ENCODE measurements at places on chromosomes 6 and 20. TPM values are rescaled to one million over a fixed set of nuclear protein-coding genes. Genes with fewer than 3 reads are reported as not detected.

DNA sequence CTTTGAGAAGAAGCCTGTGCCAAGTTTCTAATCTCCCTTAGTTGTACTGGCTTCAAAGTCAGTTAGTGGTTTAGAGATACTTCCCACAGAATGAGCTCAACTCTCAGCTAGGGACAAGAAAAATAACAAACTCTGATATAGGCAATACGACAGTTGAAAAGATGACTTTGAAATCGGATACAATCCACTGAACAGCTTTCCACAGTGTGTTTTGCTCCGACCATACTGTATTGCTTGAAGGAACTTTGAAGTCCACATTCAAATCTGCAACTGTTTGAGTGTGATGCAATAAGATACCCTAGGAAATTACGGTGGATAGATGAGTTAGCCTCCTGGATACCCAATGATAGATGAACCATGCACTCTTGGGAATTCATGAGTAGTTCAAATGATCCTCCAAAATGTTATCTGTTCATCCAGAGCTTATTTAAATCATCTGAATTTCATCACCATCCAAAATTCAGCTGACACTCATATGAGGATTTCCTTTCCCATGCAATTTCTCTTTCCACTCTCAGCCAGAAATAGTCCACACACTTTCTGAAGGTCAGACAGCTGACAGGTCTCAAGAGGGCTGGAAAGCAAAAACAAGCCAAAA lies 443.8 kb downstream of the HAO1 start:
- H3K36me3 ChIP-seq, result no peaks in the 10 kb centered on the region
- DNase-seq, result no peak
- H3K27ac ChIP-seq, result no peak overlapping the region
- no peaks in the 10 kb centered on the region for H3K27me3 ChIP-seq
- H3K4me1 ChIP-seq, result no peaks in the 10 kb centered on the region
- no peak overlapping the region for H3K4me3 ChIP-seq

DNA sequence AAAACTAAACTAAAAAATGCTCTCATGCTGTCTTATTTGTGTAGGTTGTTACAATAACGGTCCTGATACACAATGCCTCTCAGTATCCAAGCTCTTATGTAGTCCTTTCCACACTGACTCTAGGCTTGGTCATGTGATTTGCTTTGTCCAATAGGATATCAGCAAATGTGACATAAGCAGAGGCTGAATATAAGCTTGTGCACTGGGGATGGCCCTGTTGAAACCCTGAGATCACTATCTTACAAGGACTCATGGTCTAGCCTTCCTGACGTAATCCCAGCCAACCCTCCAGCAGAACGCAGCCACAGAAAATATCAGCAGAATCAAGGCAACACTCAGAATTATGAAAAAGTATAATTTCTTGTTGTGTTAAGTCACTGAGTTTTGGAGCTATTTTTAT lies 145.1 kb upstream of the CCN2 start:
- no peaks in the 10 kb centered on the region for H3K4me1 ChIP-seq
- no peaks in the 10 kb centered on the region for H3K27me3 ChIP-seq
- H3K36me3 ChIP-seq, result no peaks in the 10 kb centered on the region
- DNase-seq, result no peak

GRCh38 chr6:50471041-50471440 lies 242.3 kb upstream of the TFAP2D start:
- no peak overlapping the region for H3K27ac ChIP-seq
- H3K4me1 ChIP-seq, result no peaks in the 10 kb centered on the region
- H3K4me3 ChIP-seq, result no peak overlapping the region
- no peak for DNase-seq
- no peaks in the 10 kb centered on the region for H3K27me3 ChIP-seq

DNA sequence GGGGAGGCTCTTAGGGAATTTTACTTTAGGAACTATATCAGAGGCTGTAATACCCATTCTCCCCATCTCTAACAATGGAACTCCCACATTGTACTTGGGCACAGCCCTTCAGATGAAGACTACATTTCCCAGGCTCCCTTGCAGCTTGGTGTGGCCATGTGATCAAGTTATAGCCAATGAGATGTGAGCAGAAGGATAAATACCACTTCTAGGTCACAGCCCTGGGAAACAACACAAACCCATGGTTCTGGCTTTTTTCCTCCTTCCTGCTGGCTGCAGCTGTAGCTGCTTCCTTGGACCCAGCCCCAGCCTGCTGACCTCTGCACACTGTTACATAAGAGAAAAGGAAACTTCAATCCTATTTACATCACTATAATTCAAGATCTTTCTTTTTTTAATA lies 445.9 kb upstream of the JARID2 start:
- no peaks in the 10 kb centered on the region for H3K27me3 ChIP-seq
- no peaks in the 10 kb centered on the region for H3K36me3 ChIP-seq
- H3K4me3 ChIP-seq, result no peak overlapping the region
- no peak overlapping the region for H3K27ac ChIP-seq
- DNase-seq, result peak; percentile 65

Gene SGK2
- total RNA-seq, result 20.6 TPM

GRCh38 chr6:133392641-133393040 lies 151.5 kb downstream of the EYA4 start:
- no peak overlapping the region for H3K27ac ChIP-seq
- H3K36me3 ChIP-seq, result no peaks in the 10 kb centered on the region
- H3K4me1 ChIP-seq, result no peaks in the 10 kb centered on the region
- no peaks in the 10 kb centered on the region for H3K27me3 ChIP-seq
- no peak for DNase-seq

GRCh38 chr6:62090442-62091229 lies 195.4 kb downstream of the KHDRBS2 start:
- H3K4me3 ChIP-seq, result no peak overlapping the region
- no peaks in the 10 kb centered on the region for H3K27me3 ChIP-seq
- H3K27ac ChIP-seq, result no peak overlapping the region
- no peak for DNase-seq
- no peaks in the 10 kb centered on the region for H3K36me3 ChIP-seq
- H3K4me1 ChIP-seq, result no peaks in the 10 kb centered on the region

GRCh38 chr20:50814438-50815161 lies 19.7 kb downstream of the BCAS4 start:
- H3K4me3 ChIP-seq, result no peak overlapping the region
- no peak overlapping the region for H3K27ac ChIP-seq
- H3K27me3 ChIP-seq, result no peaks in the 10 kb centered on the region
- peaks cover 13% of the 10 kb centered on the region for H3K4me1 ChIP-seq

Gene BPIFA1
- total RNA-seq, result not detected

GRCh38 chr6:162200945-162201690 lies 526.4 kb downstream of the PRKN start:
- H3K4me3 ChIP-seq, result no peak overlapping the region
- H3K4me1 ChIP-seq, result no peaks in the 10 kb centered on the region

Gene DLK2
- total RNA-seq, result 0.33 TPM

GRCh38 chr20:62631336-62632308 lies 10.7 kb upstream of the SLCO4A1 start:
- H3K36me3 ChIP-seq, result no peaks in the 10 kb centered on the region
- no peak overlapping the region for H3K27ac ChIP-seq
- DNase-seq, result no peak
- peaks cover 33% of the 10 kb centered on the region for H3K4me1 ChIP-seq

Gene SOBP
- 2.1 TPM for total RNA-seq
